ENCODE measurements at places on chromosomes 5 and 9.

- no peaks in the 10 kb centered on the region for H3K27me3 ChIP-seq
- peak within 1 kb of the TSS; percentile 99 for H3K27ac ChIP-seq
- H3K36me3 ChIP-seq, result peaks cover 11% of the 10 kb centered on the region
- no peak for DNase-seq
- peaks cover 34% of the 10 kb centered on the region for H3K4me1 ChIP-seq
- peak within 1 kb of the TSS; percentile 64 for H3K4me3 ChIP-seq
Measured at GRCh38 chr5:179680780-179681401, at the start of gene CBY3. Gene CBY3 (minus strand): TSS chr5:179681034. CDS start chr5:179680918, 116 bp downstream.

GRCh38 chr5:122183098-122183787, 53.9 kb downstream of the ZNF474 start:
- no peak for DNase-seq
- no peaks in the 10 kb centered on the region for H3K4me1 ChIP-seq
- no peak overlapping the region for H3K27ac ChIP-seq
- H3K4me3 ChIP-seq, result no peak overlapping the region
- H3K27me3 ChIP-seq, result no peaks in the 10 kb centered on the region
- H3K36me3 ChIP-seq, result no peaks in the 10 kb centered on the region

DNA sequence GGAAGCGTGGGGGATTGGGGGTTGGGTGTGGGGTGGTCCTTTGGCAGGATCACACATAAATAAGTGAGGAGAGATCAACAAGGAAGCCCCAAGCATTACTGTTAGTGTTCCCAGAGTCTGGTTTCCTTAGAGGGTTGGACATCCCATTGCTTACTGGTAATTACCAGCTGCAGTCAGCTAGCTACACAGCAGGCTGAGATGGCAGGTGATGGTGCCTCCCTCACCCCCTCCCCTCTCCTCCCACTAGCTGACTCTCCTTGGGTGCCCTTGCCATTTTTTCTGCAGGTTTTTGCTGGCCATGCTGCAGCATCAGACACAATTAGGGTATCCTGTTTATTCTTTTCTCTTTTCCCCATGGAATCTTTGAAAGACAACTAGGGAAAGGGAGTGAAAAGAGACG, 107.5 kb upstream of the TLR4 start:
- H3K4me3 ChIP-seq, result no peak overlapping the region
- H3K27me3 ChIP-seq, result no peaks in the 10 kb centered on the region
- H3K27ac ChIP-seq, result no peak overlapping the region
- no peaks in the 10 kb centered on the region for H3K4me1 ChIP-seq

DNA sequence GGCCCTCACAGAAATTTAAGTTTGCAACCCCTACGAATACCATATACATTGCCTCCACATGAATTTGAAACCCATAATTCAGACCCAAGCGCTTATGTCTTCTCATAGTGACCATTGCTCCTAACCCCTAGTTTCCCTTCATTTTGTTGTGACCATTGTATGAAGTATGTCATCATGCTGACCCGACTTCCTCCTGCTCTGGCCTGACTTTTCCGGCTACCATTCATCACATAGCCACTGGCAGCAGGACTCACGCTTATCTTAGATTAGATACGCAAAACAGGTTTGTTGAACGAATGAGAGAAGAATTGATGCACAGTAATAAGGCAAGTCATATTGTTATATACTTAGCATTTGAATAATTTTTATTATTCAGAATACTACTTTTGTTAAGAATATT, 345.4 kb downstream of the FBXL17 start:
- no peak overlapping the region for H3K4me3 ChIP-seq
- no peaks in the 10 kb centered on the region for H3K4me1 ChIP-seq
- H3K27ac ChIP-seq, result no peak overlapping the region
- H3K36me3 ChIP-seq, result no peaks in the 10 kb centered on the region
- no peaks in the 10 kb centered on the region for H3K27me3 ChIP-seq

DNA sequence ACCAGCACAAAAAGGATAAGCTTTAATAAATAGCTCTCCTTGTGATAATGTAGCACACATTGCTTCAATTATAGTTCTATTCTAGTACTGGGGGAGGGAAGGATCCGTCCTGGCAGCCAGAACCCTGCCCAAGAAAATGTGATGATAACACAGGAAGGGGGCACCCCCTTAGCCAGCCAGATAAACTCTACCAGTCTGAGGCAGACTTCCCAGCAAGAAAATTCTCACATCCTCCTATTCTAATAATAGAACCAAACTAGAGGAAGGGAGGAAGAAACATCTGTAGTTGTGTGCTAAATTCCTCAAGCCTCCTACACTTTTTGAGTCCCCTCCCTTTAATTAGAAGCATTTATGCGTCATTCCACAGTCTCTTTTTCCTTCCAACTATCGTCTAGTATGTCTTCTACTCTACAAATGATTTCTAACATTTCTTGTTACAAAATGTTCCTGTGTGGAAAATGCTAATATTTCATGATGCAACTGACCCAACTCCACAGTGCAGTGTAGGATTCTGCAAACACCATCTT, 261.0 kb downstream of the SEMA5A start:
- H3K36me3 ChIP-seq, result peaks cover 4% of the 10 kb centered on the region
- no peak for DNase-seq
- no peaks in the 10 kb centered on the region for H3K4me1 ChIP-seq
- no peak overlapping the region for H3K4me3 ChIP-seq

- H3K4me1 ChIP-seq, result peaks cover 11% of the 10 kb centered on the region
- no peak overlapping the region for H3K27ac ChIP-seq
- DNase-seq, result no peak
- H3K27me3 ChIP-seq, result no peaks in the 10 kb centered on the region
Measured at GRCh38 chr9:127809002-127809539, 6.4 kb downstream of the FPGS start.

DNA sequence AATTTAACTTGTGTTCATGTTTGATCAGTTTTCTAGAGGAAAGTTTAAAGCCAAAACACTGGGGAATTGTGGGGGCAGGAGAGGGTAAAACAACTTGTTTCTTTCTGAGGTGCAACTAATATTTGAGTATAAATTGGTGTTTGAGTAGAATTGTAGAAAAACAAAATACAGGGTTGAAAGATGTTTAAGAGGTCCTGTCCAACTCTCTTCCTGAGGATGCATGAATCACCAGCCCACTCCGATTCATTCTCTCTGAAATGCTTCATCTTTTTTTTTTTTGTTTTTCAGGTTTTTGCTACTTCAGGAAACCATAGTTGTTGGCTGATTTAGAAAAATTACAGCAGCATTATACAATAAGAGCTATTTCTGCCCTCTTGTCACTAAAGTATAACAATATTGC, 42.4 kb upstream of the TMC1 start:
- no peak for DNase-seq
- H3K27me3 ChIP-seq, result peaks cover 5% of the 10 kb centered on the region
- H3K4me1 ChIP-seq, result peaks cover 2% of the 10 kb centered on the region
- peak overlapping the region; percentile 56 for H3K4me3 ChIP-seq
- H3K27ac ChIP-seq, result no peak overlapping the region

DNA sequence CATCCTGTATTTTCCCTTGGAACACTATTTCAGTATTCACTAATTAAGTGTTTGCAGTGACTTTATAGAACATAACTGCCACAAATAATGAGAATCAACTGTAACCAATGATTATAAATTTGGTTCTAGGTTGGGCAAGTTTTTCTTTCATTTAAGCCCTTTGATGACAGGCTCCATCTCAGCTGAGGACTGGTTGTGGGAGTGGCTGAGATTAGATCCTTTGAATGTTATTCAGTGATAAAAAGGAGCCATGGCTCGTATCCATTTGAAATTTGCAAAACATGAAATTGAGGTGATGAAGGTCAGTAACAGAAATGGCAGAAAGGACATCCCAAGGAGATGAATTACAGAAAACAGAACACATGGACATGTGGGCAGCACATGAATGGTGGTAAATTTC, 138.1 kb upstream of the PCA3 start:
- no peak for DNase-seq
- H3K27me3 ChIP-seq, result no peaks in the 10 kb centered on the region
- no peak overlapping the region for H3K4me3 ChIP-seq
- H3K27ac ChIP-seq, result no peak overlapping the region
- H3K36me3 ChIP-seq, result no peaks in the 10 kb centered on the region

DNA sequence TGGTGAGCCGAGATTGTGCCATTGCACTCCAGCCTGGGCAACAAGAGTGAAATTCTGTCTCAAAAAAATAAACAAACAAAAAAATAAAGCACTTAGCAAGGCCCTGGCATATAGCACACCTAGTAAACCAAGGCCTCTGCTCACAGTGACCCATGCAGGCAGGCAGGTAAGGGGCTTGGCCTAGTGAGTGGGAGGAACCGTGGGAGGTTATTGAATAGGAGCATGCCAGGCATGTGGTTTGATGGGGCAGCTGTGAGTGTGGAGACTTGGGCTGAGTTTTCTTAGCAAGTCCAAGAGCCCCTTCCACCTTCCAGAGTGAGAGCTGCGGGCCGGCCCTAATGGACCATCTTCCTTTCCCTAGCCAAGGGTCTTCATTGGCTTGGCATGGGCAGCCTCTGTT, 4.5 kb upstream of the NDST1 start:
- H3K4me1 ChIP-seq, result no peaks in the 10 kb centered on the region
- no peak overlapping the region for H3K4me3 ChIP-seq
- DNase-seq, result no peak
- peaks cover 4% of the 10 kb centered on the region for H3K36me3 ChIP-seq
- H3K27me3 ChIP-seq, result peaks cover 15% of the 10 kb centered on the region

DNA sequence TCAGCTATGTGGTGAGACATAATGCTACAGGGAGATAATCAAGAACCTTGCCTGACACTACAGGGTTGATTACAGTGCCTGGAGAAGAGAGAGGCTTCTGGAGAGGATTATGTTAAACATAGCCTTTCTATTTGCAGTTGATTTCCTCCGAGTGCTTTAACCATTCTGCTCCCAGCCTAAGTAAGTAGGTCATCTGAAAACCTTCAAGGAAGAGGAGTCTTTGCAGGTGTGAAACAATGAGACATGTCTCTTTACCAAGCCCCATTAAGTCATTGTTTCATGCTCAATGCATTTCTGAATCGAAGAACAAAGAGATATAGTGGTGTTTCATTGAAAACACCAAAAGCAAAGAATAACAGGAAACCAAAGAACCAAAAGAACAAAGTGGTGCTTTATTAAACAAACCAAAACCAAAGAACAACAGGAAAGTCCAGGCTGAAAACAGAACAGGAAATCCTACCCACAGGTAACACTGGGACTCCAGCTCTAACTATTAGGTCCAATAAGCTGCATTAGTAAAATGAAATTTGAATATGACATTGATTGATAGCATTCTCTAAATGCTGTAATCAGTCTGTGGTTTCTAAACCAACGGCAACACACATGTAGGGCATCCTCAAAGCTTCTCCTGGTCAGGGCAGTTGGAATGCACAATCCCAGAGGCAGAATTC, 113.3 kb upstream of the SPATA31D4 start:
- DNase-seq, result no peak
- no peaks in the 10 kb centered on the region for H3K27me3 ChIP-seq
- H3K4me3 ChIP-seq, result peak overlapping the region; percentile 53
- H3K27ac ChIP-seq, result peak overlapping the region; percentile 63
- peaks cover 27% of the 10 kb centered on the region for H3K4me1 ChIP-seq

DNA sequence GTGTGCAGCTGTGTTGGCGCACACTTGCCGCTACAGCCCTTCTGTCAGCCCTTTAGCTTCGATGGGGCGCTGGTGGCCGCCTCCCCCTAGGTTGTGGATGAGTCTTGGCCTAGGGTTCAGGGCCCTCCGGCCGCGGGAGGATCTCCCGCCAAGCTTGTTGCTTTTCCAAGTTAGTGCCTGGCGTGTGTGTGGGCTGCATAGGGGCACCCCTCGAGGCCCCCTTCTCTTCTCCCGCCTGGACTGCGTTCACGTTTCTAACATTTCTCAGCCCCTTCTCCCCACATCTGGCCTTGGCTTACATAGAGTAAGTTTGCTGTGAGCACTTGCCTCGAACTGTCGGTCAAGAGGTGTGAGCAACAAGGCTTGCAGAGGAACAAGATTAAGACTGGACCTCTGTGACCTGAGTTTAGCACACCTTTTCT, 413 bp upstream of the OXCT1 start:
- H3K4me3 ChIP-seq, result peak overlapping the region; percentile 91
- no peaks in the 10 kb centered on the region for H3K27me3 ChIP-seq
- peaks cover 28% of the 10 kb centered on the region for H3K36me3 ChIP-seq
- H3K4me1 ChIP-seq, result peaks cover 29% of the 10 kb centered on the region
- no peak for DNase-seq

Measured in effector memory CD8-positive, alpha-beta T cell (primary cell).